ENCODE measurements at places on chromosomes 2 and 18. TPM values are rescaled to one million over a fixed set of nuclear protein-coding genes. Genes with fewer than 3 reads are reported as not detected.

The ARHGAP15 gene
- total RNA-seq: 0.25 TPM

The MTX2 gene
- 38.0 TPM for total RNA-seq

GRCh38 chr18:48492880-48493279 is 46.0 kb upstream of the CTIF start:
- DNase-seq: no peak

DNA sequence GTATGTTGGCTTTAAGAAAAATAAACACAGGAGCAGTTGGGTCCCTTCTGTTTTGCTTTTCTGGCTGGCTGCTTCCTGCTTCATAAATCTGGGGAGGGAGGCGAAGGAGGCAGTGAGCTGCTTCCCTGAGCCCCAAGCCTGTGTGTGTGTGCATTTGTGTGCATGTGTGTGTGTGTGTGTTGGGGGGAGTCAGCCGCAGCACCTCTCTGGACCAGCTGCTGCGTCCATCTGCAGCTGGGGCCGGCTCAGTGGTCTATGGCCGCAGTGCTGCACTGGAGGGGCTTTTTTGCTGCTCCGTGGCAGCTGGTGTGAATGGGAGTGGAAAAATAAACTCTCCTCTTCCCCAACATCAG is 192.3 kb downstream of the RNF144A start:
- DNase-seq: no peak

DNA sequence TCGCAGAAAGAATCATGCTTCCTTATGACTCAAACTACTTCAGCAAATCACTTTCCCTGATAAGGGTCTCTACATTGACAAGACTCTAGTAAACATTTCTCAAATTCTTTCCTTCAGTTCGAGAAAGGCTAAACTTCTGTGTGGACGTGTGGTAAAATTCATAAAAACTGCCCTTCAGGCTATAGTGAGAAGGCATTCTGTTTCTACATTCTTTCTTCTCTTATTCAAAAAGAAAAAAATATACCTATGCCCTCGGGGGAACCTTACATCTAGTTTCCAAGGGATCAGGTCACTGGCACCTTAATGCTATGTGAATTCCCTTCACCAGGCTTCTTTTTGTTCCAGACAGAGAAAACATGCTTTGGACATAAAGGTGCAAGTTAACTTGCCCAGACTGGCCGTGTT is 4.9 kb downstream of the VIT start:
- DNase-seq: no peak

DNA sequence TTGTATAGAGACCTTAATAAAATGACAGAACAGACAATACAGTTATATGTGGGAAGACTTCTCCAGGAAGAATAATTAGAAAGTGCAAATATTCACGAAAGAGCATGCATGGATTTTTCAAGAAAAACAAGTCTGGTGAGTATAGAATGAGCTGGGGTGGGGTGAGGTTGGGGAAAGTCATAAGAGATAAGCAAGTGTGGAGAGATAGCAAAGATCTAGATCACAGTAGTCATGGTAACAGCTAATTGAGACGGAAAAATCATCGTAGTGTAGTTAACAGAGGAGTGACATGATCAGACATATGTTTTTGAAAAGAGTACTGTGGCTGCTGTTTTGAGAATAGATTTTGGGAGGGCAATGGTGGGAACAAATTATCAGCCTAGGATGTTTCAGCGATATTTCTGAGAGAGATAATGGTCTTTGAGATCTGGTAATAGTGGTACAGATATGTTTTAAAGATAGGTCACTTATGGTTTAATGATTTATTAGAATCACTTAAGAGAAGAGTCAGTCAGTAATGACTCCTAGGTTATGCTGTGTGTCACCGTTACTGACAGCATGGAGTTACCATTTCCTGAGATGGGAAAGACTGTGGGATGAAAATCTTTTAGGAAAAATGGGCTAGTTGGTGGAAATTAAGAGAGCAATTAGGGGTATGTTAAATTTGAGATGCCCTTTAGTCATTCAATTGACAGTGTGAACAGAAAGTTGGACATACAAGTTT is 248.5 kb upstream of the SLC8A1 start:
- no peak for DNase-seq

- DNase-seq: peak; percentile 69
Measured at GRCh38 chr2:69253611-69254301, 133.3 kb downstream of the GFPT1 start.
